ENCODE measurements at places on chromosomes 2 and 18.

DNA sequence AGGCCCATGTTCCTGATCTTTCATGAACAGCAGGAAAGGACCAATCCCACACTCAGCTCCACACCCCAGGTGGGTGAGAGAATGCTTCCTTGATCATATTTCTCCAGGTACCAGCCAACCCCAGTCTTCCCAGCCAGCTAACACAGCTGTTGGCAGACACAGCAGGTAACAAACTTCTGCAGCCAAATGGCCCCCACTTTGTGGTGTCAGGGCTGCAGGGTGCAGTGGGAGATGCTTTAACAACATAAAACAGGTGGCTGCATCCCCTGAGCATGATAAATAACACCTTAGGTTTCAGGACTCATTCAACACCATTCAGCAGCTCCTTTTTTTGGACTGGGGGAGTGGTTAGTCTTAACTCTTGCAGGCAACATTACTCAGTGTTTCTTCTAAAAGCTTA is 76.7 kb upstream of the ACAA2 start:
- H3K27me3 ChIP-seq: no peaks in the 10 kb centered on the region
- no peak overlapping the region for H3K27ac ChIP-seq
- H3K4me3 ChIP-seq: no peak overlapping the region
- no peaks in the 10 kb centered on the region for H3K36me3 ChIP-seq
- no peak for DNase-seq
- H3K4me1 ChIP-seq: peaks cover 22% of the 10 kb centered on the region

- no peak overlapping the region for H3K4me3 ChIP-seq
- no peaks in the 10 kb centered on the region for H3K27me3 ChIP-seq
- H3K27ac ChIP-seq: no peak overlapping the region
- no peaks in the 10 kb centered on the region for H3K36me3 ChIP-seq
- H3K4me1 ChIP-seq: no peaks in the 10 kb centered on the region
These were observed 98.9 kb upstream of the ZFP36L2 start for GRCh38 chr2:43325107-43325811.

DNA sequence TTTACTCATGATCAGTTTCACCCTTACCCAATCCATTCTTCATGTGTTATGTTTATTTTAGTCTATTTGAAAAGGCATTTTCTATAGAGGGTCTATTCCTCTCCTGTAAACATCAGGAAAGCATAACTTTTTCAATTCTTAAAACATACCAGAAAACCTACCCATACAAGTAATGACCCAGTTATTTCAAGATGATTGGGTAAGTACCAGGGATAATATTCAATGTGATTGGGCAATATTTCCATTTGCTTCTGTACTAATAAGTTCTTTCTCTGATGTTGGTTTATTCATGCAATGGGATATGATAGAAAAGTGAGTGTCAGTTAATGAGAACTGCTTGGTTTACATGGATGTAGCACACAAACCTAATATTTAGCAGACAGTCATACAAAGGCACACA is 87.6 kb downstream of the CCBE1 start:
- no peaks in the 10 kb centered on the region for H3K36me3 ChIP-seq
- no peak for DNase-seq
- no peak overlapping the region for H3K27ac ChIP-seq
- no peaks in the 10 kb centered on the region for H3K4me1 ChIP-seq

DNA sequence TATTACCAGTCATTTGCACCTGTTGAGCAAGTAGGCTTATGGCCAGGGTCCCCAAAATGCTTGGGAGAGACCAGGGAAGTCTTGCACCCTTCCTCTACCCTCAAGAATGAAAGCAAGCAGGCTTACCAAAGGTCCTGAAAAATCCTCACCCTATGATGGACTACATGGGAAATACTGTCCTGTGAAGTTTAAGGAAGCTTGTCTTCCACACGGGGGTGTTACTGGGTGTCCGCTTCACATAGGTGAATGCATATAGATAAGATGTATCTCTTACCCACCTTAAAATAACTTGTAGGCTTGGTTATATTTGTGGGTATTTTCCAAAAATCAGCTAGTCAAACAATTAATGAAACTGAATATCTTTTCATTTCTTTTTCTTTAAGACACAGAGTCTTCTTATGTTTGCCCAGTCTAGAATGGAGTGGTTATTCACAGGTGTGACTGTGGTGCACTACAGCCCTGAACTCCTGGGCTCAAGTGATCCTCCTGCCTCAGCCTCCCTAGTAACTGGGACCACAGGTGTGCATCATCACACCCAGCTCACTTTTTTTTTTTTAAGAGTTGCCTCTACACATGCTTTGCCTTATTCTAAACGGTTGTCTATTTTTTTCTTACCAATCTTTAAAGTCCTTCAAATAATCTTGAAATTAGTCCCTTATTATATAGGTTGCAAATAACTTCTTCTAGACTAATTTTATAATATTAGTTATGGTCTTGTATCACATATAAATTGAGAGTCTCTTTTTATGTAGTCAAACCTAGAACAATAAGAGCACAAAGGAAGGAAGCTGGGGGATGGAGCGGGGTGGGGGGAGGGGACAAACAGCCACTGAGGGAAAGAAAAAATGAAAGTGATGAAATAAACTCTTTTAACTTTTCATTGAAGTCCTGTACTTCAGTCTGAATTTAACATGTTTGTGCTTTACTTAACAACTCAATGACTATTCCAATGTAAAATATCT is 49.0 kb downstream of the CERKL start:
- H3K27me3 ChIP-seq: no peaks in the 10 kb centered on the region
- no peak for DNase-seq
- H3K36me3 ChIP-seq: no peaks in the 10 kb centered on the region
- no peak overlapping the region for H3K27ac ChIP-seq
- H3K4me3 ChIP-seq: no peak overlapping the region

DNA sequence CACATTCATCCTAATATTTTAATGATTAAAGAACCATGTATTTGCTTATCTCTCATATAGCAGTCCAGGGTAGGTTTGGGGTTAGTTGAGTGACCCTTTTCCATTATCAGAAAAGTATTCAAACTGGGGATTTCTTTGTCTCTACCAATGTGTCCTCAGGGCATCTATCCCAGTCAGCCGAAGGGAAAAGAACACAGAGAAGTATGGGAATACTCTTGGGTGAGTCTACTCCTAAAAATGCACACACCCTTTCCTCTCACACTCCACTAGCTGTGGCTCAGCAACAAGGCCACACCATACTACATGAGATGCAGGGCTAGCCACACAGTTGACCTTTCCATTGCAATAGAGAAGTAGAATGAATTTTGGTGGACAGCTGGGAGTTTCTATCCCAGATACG is 114.3 kb downstream of the NXPH2 start:
- no peak overlapping the region for H3K4me3 ChIP-seq
- H3K4me1 ChIP-seq: no peaks in the 10 kb centered on the region
- H3K27me3 ChIP-seq: no peaks in the 10 kb centered on the region
- H3K27ac ChIP-seq: no peak overlapping the region
- H3K36me3 ChIP-seq: no peaks in the 10 kb centered on the region

DNA sequence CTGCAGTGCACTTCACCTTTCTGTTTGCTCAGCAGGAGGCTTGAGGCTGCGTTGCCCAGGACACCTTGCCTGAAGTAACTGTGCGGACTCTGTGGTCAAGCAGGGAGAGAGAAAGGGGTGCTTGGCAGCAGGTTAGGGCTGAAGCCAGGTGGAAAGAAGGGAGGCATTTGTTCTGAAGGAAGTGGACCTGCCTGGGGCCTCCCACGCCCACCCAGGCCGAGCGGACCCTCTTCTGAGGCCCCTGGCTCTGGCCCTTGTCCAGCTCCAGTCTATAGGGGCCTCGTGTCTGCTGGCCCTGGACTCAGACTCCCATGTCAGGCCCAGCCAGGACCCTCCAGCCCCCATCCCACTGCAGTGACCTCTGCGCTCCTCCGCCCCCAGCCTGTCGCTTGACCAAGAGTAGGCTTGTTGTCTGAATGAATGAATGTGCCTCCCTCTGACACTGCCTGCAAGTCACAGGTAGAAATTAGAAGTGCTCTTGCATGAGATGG is 2.5 kb downstream of the SNED1 start:
- DNase-seq: no peak
- H3K27ac ChIP-seq: no peak overlapping the region
- H3K27me3 ChIP-seq: peaks cover 19% of the 10 kb centered on the region
- no peaks in the 10 kb centered on the region for H3K36me3 ChIP-seq

DNA sequence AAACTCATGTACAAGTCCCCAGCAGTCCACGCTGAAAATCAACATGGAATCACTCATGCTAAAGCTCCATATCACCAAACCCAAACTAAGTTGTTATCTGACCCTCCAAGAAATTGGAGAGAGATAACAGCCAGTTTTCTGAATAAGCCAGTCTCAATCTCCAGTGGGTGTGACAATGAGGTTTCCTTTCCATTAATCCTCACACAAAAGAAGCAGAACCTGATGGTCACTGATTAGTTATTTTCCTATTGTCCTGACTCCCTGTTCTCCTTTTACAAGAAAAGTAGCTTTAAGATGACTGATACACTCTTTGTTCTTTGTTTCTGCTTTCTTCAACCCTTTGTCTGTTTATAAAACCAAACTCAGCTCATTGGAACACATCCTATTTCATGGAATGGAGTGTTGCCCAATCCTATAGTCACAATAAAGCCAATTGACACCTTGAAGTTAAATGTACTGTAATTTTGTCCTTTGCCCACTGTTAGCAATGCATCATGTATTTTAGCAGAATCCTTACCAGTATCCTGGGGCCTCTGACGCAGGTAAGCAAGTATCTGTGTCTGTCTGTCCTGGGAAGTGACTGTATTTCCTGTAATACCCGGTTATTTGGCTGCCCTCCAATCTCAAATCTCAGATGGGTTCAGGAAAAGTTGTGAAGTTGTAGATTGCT is 30.6 kb upstream of the SH3RF3 start:
- peak; percentile 3 for DNase-seq
- no peak overlapping the region for H3K4me3 ChIP-seq
- H3K4me1 ChIP-seq: no peaks in the 10 kb centered on the region
- no peak overlapping the region for H3K27ac ChIP-seq
- H3K36me3 ChIP-seq: no peaks in the 10 kb centered on the region

DNA sequence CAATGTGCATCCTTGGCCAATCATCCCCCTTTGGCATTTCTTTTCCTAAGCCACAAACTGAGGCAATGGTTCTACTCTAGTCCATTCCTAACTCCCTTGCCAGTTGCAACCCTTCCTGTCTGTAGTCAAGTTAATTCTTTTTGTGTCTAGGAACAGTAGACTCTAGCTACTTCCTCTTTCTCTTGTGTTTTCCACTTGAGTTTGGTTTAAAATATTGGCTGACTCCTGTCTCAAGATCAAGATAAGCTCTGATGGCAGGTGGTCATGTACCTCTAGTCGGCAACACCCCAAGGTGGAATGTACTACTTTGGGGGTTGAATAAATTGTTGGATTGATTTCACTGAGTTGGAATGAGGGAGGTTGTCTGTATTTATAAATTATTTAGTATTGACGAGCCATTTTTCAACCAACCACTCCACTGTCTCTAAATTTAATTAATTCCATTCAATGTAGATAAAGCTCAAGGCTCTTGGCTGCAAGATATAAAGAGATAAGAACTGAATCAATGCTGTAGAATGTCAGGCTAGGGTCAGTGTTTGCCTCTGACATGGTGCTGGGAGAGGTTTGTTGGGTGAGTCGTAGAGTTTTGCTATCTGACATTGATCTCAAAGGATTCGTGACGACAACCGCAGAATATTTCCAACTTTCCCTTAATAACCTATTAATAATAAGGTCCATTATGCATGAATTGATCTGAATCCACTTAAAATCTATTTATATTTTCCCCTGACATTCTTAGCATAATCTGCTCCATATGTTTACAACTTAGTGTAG is 188.7 kb upstream of the APCDD1 start:
- DNase-seq: peak; percentile 58
- H3K36me3 ChIP-seq: no peaks in the 10 kb centered on the region
- H3K27ac ChIP-seq: no peak overlapping the region

GRCh38 chr18:46484971-46485370 is 172.0 kb downstream of the LOXHD1 start:
- no peaks in the 10 kb centered on the region for H3K36me3 ChIP-seq
- peaks cover 8% of the 10 kb centered on the region for H3K4me1 ChIP-seq
- DNase-seq: no peak
- H3K27me3 ChIP-seq: no peaks in the 10 kb centered on the region

- H3K27ac ChIP-seq: no peak overlapping the region
- H3K4me1 ChIP-seq: no peaks in the 10 kb centered on the region
- H3K27me3 ChIP-seq: no peaks in the 10 kb centered on the region
- peak; percentile 23 for DNase-seq
These were observed 791.3 kb upstream of the CHAC2 start for GRCh38 chr2:52976143-52976949.

GRCh38 chr2:178553047-178553446 is 72.8 kb downstream of the PLEKHA3 start:
- DNase-seq: no peak
- no peaks in the 10 kb centered on the region for H3K4me1 ChIP-seq
- no peaks in the 10 kb centered on the region for H3K27me3 ChIP-seq
- H3K36me3 ChIP-seq: peaks cover 14% of the 10 kb centered on the region
- no peak overlapping the region for H3K27ac ChIP-seq

DNA sequence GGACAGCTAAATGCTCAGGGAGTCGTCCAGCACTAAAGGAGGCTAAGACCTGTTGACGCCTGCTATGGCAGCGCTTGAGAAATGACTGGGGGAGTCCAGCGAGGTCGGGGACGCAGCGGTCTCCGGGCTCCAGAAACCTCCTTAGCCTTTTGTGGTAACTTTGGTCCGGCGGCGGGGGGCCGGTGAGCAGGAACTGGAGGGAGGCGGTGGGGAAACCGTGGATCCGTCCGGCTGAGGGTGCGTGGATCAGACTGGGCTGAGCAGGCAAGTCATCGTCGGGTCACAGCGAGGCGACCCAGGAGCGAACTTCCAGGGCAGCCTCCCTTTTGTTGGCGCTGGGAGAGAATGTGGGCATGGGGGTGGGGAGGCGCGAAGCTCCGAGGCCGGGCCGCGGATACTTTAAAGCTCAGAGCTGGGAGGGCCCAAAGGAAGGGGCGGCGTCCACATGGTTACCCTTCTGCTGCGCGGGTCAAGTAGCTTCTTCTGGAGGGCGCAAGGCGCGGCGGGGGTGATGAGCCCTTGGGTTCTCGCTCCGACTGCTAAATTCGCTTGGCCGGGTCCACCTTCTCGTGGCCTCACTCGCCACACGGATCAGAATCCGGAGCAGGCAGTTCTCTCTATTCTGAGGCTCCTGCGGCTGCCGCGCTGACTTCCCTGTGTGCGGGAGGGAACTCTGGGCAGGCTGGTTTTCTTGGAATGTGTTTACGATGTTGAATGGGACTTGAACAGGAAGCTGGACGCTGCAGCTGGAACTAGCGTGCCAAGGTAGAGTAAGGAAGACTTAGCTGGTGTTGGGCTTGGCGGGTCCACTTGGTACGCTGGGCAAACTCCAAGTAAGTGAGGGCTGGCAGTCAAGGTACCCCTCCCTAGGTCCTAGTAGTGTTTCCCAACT is 920 bp downstream of the GULP1 start:
- peak overlapping the region; percentile 80 for H3K27ac ChIP-seq
- peaks cover 22% of the 10 kb centered on the region for H3K4me1 ChIP-seq
- peak overlapping the region; percentile 83 for H3K4me3 ChIP-seq
- peak; percentile 79 for DNase-seq
- H3K27me3 ChIP-seq: no peaks in the 10 kb centered on the region

All from PC-9 (cell line).